Fibroblast of lung (primary cell): ENCODE measurements at places on chromosomes 7 and 10. TPM values are rescaled to one million over a fixed set of nuclear protein-coding genes. Genes with fewer than 3 reads are reported as not detected.

- DNase-seq: no peak
Measured at GRCh38 chr10:103783681-103784080, 71.7 kb downstream of the SH3PXD2A start.

- no peak for DNase-seq
Measured at GRCh38 chr10:52752801-52753445, 19.7 kb downstream of the MBL2 start.

The NUTM2A gene
- 0.06 and 0.17 TPM in 2 replicates for polyA plus RNA-seq

GRCh38 chr7:158270106-158270775 is 317.4 kb downstream of the PTPRN2 start:
- DNase-seq: no peak

GRCh38 chr10:20415684-20416083 is 481.4 kb downstream of the NEBL start:
- no peak for DNase-seq

DNA sequence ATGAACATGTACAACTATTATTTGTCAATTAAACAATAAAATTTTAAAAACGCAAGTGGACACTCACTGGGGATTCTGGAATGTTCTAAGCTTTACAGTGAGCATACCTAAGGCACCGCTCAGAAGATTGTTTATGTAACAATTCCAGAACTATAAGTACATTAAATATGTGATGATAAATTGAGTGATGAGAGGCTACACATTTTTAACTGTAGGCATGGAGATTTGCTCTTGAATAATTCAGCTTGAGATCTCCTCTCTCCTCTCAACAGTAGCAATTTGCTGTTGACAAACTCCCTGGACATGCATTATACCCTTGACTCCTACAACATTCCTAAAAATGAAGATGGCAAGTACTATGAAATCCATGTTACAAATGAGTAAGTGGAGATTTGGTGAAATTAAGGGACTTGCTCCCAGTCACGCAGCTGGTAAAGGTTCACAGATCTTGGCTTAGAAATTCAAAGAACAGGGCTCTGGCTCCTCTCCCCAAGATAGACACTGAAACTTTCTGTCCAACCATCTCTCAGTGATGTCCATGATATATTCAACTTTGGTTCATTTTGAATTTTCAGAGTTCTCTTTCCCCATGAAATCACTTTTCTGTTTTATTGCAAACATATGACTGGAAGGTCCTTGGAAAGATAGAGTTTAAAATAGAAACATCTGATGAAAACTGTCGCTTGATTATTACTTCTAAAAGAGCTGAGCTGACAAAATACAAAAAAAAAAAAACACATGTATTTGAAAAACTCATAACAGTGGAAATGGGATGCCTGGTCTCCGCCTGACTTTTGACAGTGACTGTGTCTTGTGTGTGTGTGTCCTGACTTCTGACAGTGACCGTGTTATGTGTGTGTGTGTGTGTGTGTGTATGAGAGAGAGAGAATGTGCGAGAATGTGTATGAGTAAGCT is 488.3 kb downstream of the TNS3 start:
- DNase-seq: peak; percentile 16

DNA sequence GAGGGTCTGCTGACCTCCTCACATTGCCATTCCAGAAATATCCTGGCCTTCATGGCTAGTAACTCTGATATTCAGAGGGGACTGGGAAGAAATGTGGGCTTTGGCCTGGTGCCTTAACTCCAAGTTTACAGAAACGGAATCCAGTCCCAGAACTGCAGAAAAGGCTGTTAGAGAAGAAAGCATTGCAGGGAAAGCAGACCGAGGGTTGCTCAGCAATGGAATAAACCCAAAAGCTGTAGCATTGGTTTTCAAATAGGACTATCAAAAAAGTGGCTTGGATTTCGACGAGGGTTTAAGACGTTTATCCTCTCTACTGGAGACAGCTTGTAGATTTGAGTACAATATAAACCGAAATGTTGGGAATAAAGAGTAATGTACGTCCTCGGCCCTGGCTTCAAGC is 425.8 kb upstream of the FOXK1 start:
- DNase-seq: no peak

The NODAL gene
- not detected in 2 replicates for polyA plus RNA-seq

The ERVW-1 gene
- not detected in 2 replicates for polyA plus RNA-seq

- DNase-seq: no peak
Measured at GRCh38 chr7:131219312-131220041, 108.2 kb upstream of the MKLN1 start.
